ENCODE measurements at places on chromosomes 3 and 15. TPM values are rescaled to one million over a fixed set of nuclear protein-coding genes. Genes with fewer than 3 reads are reported as not detected.

DNA sequence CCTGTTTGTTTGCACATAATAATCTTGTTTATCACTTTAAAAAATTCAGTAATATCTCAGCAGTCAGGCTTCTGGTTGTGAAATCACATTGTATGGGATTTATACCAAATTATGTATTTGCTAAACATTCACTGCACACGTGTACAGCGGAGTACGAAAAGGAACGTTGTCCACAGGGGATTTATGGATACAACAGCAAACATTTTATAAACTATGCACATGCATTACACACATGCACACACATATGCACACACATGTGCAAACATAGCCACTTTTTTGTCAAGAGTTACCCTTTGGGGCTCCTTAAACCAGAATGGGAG is 150.5 kb downstream of the LRRK1 start:
- no peak for DNase-seq

- peak; percentile 50 for DNase-seq
Observed at GRCh38 chr3:169264711-169265110, 398.8 kb downstream of the MECOM start.

GRCh38 chr3:161149529-161149928 is 44.4 kb upstream of the B3GALNT1 start:
- DNase-seq = peak; percentile 80

- no peak for DNase-seq
Observed at GRCh38 chr15:64779024-64779423, 3.6 kb upstream of the RBPMS2 start.

- no peak for DNase-seq
Observed at GRCh38 chr3:65632414-65632813, 406.3 kb downstream of the MAGI1 start.

GRCh38 chr3:20064796-20065564 is 24.7 kb downstream of the KAT2B start:
- DNase-seq = no peak

Gene XIRP1
- total RNA-seq = not detected

Gene IQCH
- total RNA-seq = 2.1 TPM

DNA sequence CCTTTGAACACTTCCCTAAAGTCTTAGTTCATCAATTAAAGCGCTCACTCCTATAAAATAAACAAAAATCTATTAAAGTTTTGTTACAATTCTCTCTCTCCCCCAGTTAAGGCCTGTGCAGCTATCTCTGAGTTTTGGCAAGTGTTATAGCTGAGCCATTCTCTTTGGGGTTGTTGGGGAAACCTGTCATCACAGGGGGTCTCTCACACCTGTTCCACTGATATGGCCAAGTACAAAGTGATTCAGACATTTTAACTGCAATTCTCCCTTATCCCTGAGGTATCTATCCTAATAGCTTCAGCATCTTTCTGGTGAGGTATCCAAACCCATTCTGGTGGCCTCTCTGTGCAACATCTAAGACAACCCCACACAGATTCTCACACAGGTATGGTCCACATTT is 116.4 kb downstream of the UNC13C start:
- no peak for DNase-seq

DNA sequence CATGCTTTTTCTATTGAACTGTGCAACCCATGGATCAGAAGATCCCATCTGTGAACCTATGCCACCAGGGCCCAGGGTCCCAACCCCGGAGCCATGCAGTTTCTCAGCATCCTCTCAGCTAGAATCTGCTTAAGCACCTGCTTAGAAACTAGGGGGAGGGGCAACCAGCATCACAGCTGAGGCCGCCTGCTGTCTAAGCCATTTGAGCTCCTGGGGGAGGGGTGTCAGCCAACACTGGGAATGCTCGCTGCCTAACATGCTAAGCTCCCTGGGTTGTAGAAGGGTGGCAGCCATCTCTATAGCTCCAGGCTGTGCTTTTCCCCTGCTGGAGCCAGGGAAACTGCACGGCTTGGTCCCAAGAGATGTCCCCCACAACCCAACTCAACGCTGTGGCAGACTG is 322.8 kb downstream of the EDEM1 start:
- no peak for DNase-seq

Gene P2RY1
- 0.29 TPM for total RNA-seq

- no peak for DNase-seq
Observed at GRCh38 chr3:108292905-108293328, 3.4 kb upstream of the HHLA2 start.
